Esophagus squamous epithelium (tissue), 5 donors: ENCODE measurements at places on chromosomes 5 and 9.
A peak's percentile ranks its signal among the peaks of the same experiment; 100 is the strongest.

- no peak for DNase-seq
Measured at GRCh38 chr9:38334234-38334633, 58.3 kb upstream of the ALDH1B1 start.

- DNase-seq = no peak
Measured at GRCh38 chr5:117657541-117657940, 1082.9 kb upstream of the SEMA6A start.

- no peak for DNase-seq
Measured at GRCh38 chr5:26482810-26483375, 555.5 kb downstream of the CDH9 start.

DNA sequence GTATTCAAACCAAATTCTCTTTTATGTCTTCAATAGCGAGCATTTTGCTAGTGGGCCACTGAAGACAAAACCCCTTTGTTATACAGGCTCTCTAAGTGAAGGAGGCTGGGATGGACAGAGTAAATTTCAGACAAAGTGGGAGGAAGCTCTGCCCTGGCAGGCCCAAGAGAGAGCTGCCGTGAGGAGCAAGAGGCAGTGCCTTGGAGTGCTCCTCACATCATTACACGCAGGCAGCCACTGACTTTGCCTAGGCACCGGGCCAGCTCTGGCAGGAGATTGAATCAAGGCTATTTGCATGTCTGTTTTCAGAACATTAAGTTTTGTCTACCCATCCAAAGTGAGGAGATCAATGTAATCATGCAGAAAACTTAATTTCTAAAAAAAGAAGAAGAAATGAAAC, 167.7 kb downstream of the CCDC192 start:
- DNase-seq = no peak

- DNase-seq = no peak
Measured at GRCh38 chr9:109923806-109924205, 143.8 kb downstream of the PALM2AKAP2 start.

- DNase-seq = no peak
Measured at GRCh38 chr5:176944268-176944667, 45.1 kb upstream of the HK3 start.

GRCh38 chr9:121399883-121400607, 30.0 kb upstream of the STOM start:
- no peak for DNase-seq

DNA sequence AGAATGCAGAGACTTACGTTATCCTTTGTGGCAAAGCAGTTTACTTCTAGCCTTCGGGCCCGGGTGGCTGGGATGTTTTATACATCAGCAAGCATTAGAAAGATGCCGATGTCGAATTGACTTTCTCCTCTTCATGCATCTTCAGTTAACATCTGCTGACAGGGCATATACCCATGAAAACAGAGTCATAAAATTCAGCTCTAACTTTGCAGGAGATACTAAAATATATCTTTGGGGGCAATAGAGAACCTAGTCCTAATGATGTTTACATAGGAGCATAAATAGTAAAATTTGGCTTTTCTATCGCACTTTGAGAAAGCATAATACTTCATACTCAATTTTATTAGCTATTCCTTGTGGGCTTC, 247.9 kb downstream of the PRELID2 start:
- DNase-seq = no peak

- DNase-seq = peak; percentile 12
Measured at GRCh38 chr5:41924872-41925554, at the start of gene FBXO4. FBXO4 (plus strand) TSS chr5:41925281; CDS start chr5:41925310, 29 bp downstream.

DNA sequence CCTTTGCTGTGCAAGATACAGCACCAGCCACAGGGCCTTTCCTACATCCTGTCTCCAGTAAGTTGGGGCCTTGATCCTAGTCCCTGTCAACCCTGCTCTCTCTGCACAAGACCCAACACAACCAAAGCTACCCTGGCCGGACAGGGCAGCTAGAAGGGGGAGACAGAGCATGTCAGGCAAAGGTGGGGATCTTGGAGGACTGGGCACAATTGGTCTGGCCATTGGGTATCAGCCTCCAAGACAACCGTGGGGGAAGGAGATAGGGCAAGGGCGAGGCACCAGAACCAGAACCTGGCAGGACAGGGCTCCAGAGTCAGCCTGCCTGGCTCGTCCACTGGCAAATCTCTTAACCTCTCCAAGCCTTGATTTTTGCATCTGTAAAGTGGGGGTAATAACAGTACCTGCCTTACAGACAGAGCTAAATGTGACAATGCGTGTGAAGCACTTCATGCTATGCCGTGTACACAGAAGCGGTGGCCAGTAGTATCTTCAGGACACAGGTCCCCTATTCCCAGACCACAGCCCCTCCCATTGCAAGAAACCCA, 51.6 kb upstream of the CDKN2AIPNL start:
- no peak for DNase-seq

DNA sequence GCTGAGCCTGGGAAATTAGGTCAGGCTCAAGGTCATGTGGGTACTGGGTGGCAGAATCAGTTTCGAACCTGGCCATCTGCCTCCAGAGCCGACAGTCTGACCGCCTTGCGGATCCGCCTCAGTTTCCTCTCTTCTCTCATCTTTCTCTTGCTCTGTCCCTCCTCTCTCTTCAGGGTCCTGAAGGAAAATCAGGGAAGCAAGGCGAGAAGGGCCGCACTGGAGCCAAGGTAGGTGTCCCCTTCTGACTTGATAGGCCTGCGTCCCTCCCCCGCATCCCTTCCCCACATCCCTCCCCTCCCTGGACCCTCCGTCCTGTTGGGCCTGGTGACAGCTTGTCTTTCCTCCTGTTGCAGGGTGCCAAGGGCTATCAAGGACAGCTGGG, 40.8 kb upstream of the ORM1 start:
- no peak for DNase-seq

- DNase-seq = no peak
Measured at GRCh38 chr5:155087036-155087435, 73.5 kb downstream of the KIF4B start.

- no peak for DNase-seq
Measured at GRCh38 chr9:96121136-96121535, 180.8 kb downstream of the HSD17B3 start.

DNA sequence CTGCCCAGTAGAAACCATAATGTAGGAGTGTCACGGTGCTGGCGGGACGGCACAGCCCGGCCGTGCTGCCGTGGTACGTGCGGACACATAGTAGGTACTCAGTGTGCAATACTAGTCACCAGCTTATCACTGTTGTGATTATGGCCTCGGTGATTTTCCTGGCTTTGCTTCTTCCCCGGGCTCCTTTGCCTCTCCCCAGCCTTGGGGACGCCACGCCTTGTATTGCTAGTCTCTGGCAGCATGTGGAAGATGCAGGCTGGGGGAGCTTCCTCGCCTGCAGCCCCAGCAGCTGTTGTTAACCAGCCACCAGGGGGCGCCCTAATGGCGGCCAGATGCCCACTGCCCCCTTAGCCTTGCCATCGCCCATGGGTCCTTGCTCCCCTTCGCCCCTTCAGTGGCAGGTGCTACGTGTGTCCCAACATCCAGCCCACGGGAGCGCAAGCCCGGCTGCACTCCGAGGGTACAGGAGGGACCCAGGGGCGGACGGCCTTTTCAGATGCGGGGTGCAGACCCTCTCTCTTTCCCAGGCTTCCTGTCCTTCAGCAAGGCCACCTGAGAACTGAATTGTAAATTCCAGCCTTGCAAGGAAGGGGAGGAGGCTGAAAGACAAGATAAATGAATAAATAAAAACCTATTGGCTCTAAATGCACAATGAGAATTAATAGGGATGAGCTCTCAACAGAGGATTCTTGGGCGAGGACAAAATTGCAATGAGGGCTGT, 8.0 kb downstream of the NTNG2 start:
- no peak for DNase-seq

DNA sequence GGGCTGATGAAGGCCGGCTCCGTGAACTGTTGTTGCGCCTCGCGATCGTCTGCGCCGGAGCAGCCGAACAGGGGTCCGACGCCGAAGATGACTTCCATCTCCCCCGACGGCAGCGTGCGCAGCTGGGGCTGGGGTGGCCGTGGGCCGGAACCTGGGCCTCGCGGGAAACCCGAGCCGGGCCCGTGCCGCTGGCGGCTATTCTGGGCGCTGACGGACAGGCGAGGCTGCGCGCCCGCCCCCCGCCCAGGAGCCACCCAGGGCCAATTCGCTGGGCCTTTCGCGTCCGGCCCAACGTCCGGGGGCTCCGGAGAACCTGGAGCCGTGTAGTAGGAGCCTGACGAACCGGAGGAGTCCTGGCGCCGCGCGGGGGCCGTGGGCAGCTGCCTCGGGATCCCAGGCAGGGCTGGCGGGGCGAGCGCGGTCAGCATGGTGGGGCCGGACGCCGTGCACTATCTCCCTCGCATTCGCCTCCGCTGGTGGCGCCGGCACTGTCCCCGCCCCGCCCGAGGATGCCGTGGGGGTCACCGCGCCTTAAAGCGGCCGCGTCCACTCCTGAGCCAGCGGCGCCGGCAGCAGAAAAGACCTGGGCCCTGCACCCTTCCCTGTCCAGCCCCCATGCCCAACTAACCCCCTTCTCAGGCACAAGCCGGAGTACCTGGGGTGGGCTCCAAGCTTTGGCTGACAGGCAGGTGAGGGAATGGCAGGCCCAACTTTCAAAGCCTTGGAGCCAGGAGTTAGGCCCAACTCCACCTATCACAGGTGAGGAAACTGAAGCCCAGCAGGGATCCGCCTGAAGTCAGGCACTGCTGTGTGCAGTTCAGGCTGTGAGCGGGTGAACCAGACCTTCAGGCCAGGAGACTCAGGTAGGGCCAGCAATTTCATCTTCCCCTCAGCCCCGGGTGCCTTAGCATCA, at the start of gene PROB1:
PROB1 (minus strand) TSS at position 451 of the 913 bp plus-strand sequence; CDS start at position 428, 23 bp downstream.
- DNase-seq = no peak

- no peak for DNase-seq
Measured at GRCh38 chr9:129988607-129989361, 54.2 kb downstream of the FNBP1 start.

DNA sequence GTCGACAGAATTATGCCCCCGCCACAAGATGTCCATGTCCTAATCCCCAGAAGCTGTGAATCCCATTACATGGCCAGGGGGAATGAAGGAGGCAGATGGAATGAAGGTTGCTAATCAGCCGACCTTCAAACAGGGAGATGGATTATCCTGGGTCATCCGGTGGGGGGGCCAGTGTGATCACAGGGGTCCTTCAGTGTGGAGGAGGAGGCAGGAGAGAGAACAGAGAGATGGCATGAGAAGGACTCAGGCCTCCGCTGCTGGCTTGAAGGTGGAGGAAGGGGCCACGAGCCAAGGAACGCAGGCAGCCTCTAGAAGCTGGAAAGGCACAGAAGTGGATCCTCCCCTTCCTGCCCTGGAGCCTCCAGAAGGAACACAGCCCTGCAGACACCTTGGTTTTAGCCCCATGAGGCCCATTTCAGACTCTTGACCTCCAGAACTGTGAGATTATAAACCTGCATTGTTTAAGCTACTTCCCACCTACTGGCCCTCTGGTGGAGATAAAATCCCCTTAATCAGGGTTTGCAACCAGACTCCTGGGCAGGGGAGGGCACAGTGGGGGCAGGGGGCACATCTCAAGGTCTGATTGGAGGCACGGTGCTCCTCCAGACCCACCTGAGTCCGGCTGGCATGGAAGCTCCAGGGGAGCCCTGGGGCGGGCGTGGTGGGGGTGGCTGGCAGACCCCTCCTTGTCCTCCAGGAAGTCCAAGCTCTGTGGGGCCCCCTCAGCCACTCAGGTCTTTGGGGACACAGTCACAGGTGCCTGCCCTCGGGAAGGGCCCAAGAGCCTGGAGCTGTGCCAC, 13.8 kb downstream of the PTGES2 start:
- DNase-seq = no peak

DNA sequence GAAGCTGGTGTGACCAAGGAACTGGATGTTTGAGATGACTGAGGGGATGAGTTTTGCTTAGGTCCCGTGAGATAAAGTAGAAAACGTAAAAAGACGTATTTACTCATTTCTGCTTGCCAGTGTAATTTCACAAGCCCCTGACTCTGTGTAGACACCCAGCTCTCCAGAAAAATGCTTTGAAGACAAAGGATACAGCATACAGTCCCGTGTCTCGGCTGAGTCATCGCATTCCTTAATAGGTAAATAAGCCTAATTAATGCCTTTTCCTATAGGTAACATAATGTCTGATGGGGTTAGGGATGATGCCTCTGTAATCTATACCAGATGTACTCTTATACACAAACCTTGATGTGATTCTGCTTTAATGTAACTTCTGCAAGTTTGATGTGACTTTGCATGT, 20.2 kb downstream of the S100Z start:
- DNase-seq = no peak

- DNase-seq = no peak
Measured at GRCh38 chr5:56831773-56832172, 16.4 kb downstream of the MAP3K1 start.

DNA sequence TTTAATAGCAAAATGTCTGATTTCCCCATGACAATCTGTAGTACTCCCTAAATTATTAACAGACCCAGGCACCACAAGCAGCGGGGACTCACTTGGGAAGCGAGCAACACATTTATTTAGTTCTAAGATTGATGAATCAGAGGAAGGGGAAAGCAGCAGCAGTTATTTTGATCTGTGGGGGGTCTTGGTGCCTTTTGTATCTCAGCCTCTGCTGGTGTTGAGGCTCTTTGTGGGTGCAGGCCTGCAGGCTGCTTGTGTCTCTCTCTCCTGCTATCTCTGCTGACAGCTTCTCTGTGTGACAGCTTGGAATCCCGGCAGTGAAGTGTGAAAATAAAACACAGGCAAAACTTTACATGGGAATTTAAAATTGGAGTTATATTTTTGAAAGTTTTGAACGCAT, 878.2 kb upstream of the DMAC1 start:
- DNase-seq = no peak

DNA sequence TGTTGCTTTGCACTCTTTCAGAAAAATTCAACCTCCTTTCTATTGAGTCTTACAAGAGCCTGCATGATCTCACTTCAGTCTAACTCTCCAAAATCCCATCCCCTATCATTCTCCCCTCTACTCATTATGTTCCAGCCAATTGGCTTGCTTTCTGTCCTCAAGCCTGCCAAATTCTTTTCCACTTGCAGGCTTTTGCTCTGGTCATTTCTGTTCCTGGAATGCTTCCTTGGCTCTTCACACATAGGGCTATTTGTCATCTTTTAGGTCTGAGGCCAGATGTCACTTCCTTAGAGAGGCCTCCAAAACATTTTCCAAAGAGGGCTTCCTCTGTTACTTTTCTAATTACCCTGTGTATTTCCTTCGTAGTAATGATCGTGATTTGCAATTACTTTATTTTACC, 11.8 kb upstream of the CHD1 start:
- DNase-seq = no peak

DNA sequence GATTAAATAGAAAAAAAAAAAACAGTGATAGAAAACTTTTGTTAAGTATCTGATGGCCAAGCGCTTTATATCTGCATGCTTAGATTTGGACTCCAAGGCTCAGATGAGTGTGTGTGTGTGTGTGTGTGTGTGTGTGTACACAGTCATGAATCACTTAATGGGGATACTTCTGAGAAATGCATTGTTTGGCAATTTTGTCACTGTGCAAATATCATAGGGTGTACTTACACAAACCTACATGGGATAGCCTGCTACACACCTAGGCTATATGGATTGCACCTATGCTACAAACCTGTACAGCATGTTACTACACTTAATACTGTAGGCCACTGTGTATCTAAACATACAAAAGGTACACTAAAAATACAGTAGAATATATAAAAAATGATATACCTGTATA, 635.6 kb upstream of the NUDT12 start:
- no peak for DNase-seq

GRCh38 chr5:9467199-9468059, 78.4 kb downstream of the SEMA5A start:
- DNase-seq = no peak
